ENCODE measurements at places on chromosomes 6 and 20.
A peak's percentile ranks its signal among the peaks of the same experiment; 100 is the strongest.

- peaks cover under 1% of the 10 kb centered on the region for H3K4me1 ChIP-seq
- H3K36me3 ChIP-seq, result no peaks in the 10 kb centered on the region
- DNase-seq, result no peak
- H3K4me3 ChIP-seq, result no peak within 1 kb of the TSS
- no peaks in the 10 kb centered on the region for H3K27me3 ChIP-seq
- no peak within 1 kb of the TSS for H3K27ac ChIP-seq
Observed at GRCh38 chr6:35141007-35141655, at the start of gene TCP11. Gene TCP11, minus strand, starts transcription at chr6:35141339. Its CDS starts 469 bp downstream, at chr6:35140870.

GRCh38 chr6:149273318-149273717, 44.2 kb upstream of the TAB2 start:
- H3K27ac ChIP-seq, result no peak overlapping the region
- no peaks in the 10 kb centered on the region for H3K27me3 ChIP-seq
- H3K4me1 ChIP-seq, result peaks cover 6% of the 10 kb centered on the region
- no peak overlapping the region for H3K4me3 ChIP-seq
- DNase-seq, result no peak

GRCh38 chr6:123589317-123589716, 47.4 kb downstream of the TRDN start:
- peaks cover 11% of the 10 kb centered on the region for H3K4me1 ChIP-seq
- H3K36me3 ChIP-seq, result no peaks in the 10 kb centered on the region
- H3K27me3 ChIP-seq, result no peaks in the 10 kb centered on the region
- no peak overlapping the region for H3K27ac ChIP-seq

GRCh38 chr20:1377984-1378734, 14.7 kb downstream of the FKBP1A start:
- H3K27me3 ChIP-seq, result no peaks in the 10 kb centered on the region
- peaks cover 3% of the 10 kb centered on the region for H3K4me1 ChIP-seq
- H3K36me3 ChIP-seq, result peaks cover under 1% of the 10 kb centered on the region
- no peak overlapping the region for H3K27ac ChIP-seq
- H3K4me3 ChIP-seq, result no peak overlapping the region
- DNase-seq, result no peak

GRCh38 chr20:62179162-62179504, 3.7 kb upstream of the MTG2 start:
- no peaks in the 10 kb centered on the region for H3K27me3 ChIP-seq
- H3K36me3 ChIP-seq, result peaks cover 15% of the 10 kb centered on the region
- peaks cover 10% of the 10 kb centered on the region for H3K4me1 ChIP-seq
- H3K27ac ChIP-seq, result no peak overlapping the region

GRCh38 chr6:159066483-159066882, 21.7 kb upstream of the TAGAP start:
- H3K36me3 ChIP-seq, result no peaks in the 10 kb centered on the region
- no peak for DNase-seq
- no peak overlapping the region for H3K27ac ChIP-seq
- peaks cover 4% of the 10 kb centered on the region for H3K27me3 ChIP-seq
- H3K4me1 ChIP-seq, result no peaks in the 10 kb centered on the region
- no peak overlapping the region for H3K4me3 ChIP-seq

- no peak overlapping the region for H3K4me3 ChIP-seq
- H3K27me3 ChIP-seq, result no peaks in the 10 kb centered on the region
- no peaks in the 10 kb centered on the region for H3K4me1 ChIP-seq
- no peaks in the 10 kb centered on the region for H3K36me3 ChIP-seq
- DNase-seq, result no peak
- no peak overlapping the region for H3K27ac ChIP-seq
Observed at GRCh38 chr20:39745380-39745779, 783.2 kb downstream of the DHX35 start.

DNA sequence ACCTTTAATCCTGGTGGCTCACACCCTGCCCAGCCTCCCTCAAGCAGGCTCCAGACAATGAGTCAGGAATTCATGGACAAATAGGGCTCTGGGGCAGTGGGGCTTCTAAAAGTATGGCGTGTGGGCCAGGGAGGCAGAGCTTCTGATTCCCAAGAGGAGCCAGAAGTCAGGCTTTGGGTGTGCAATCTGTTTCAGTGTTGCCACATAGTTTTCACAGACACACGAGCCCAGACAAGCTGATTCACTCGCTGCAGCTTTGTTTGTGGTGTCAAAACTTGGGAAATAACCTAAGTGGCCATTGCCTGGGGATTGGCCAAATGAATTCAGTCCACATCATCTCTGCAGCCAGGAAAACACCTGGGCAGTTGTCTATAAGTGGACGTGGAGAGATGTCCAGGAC, 9.2 kb downstream of the PEDS1 start:
- H3K27me3 ChIP-seq, result no peaks in the 10 kb centered on the region
- peaks cover 10% of the 10 kb centered on the region for H3K36me3 ChIP-seq
- peak; percentile 98 for DNase-seq
- no peak overlapping the region for H3K4me3 ChIP-seq

DNA sequence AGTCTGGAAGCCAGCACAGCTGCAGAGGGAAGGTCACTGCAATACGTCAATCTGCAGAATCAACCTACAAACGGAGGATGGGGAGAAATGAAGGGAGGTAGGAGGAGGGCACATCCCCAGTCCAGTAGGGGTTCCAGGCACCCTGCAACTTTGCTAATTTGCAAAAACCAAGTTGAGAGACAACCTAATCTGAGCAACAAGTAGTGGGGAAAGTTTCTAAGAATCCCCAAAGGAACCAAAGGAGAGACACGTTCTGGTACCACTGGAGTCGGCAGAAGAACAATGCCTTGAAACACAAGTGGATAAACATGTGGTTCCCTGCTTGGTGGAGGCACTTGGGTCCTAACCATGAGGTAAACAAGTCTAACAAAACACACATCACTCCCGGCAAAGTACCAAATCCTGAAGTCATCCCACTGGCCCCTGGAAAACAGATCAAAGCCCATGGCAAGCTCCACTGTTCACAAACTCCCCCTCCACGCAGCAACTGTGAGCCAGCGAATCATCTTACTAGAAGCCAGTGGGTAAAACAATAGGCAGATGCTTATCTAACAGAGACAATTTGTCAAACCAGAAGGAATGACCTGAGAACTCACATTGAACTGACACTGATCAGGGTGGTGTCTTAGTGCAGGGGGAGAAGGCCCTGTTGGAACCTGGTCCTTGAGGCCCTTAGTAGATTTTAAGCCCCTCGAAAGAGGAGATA, 4.7 kb downstream of the MRPS18A start:
- H3K27ac ChIP-seq, result no peak overlapping the region
- H3K27me3 ChIP-seq, result no peaks in the 10 kb centered on the region
- no peak overlapping the region for H3K4me3 ChIP-seq
- H3K4me1 ChIP-seq, result peaks cover 9% of the 10 kb centered on the region
- DNase-seq, result no peak
- H3K36me3 ChIP-seq, result peaks cover 4% of the 10 kb centered on the region

GRCh38 chr6:57147955-57148858, 23.9 kb upstream of the BAG2 start:
- H3K4me3 ChIP-seq, result no peak overlapping the region
- H3K27ac ChIP-seq, result no peak overlapping the region
- no peaks in the 10 kb centered on the region for H3K27me3 ChIP-seq

- DNase-seq, result no peak
- no peak overlapping the region for H3K4me3 ChIP-seq
- H3K36me3 ChIP-seq, result no peaks in the 10 kb centered on the region
- no peaks in the 10 kb centered on the region for H3K4me1 ChIP-seq
Observed at GRCh38 chr6:148814082-148814790, 67.4 kb downstream of the UST start.

DNA sequence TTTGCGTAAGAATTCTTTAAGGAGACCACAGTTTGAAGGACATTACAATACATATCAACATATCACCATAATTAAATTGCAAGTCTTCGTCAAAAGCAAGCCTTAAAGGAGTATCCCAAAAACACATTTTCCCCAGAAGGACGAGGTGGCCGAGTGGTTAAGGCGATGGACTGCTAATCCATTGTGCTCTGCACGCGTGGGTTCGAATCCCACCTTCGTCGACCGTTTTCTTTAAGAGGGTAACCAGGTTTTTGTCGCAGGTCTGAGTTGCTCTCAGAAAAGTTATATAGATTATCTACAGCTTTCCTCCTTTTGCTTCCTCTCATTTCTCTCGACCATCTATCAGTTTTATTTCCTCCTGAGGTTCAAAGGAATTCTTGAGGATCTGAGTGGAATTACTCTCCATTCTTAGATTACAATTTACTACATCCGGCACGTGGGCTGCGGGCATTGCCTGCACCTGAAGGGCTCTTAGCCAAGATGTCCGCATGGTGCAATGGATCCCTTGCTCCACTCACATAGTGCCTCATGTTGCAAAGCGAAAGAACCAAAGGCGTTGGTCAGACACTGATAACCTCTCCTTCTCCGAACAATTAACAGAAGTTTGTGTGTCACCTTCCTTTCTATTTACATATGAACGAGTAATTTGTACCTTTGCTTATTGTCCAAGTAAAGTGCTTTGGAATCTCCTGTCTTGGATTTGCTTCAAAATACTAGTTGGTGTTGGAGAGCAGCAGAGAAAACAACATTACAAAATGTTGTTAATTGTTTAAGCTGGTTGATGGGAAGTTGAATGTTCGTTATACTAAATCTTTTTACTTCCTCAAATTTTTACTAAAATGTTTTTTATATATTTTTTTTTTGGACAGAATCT, 14.0 kb downstream of the POM121L2 start:
- peak; percentile 52 for DNase-seq
- no peaks in the 10 kb centered on the region for H3K36me3 ChIP-seq
- H3K27ac ChIP-seq, result no peak overlapping the region
- peaks cover 59% of the 10 kb centered on the region for H3K27me3 ChIP-seq
- no peak overlapping the region for H3K4me3 ChIP-seq

- H3K4me3 ChIP-seq, result no peak overlapping the region
- H3K27ac ChIP-seq, result no peak overlapping the region
- no peak for DNase-seq
- no peaks in the 10 kb centered on the region for H3K27me3 ChIP-seq
Observed at GRCh38 chr6:25743868-25744267, 10.7 kb upstream of the SLC17A4 start.

DNA sequence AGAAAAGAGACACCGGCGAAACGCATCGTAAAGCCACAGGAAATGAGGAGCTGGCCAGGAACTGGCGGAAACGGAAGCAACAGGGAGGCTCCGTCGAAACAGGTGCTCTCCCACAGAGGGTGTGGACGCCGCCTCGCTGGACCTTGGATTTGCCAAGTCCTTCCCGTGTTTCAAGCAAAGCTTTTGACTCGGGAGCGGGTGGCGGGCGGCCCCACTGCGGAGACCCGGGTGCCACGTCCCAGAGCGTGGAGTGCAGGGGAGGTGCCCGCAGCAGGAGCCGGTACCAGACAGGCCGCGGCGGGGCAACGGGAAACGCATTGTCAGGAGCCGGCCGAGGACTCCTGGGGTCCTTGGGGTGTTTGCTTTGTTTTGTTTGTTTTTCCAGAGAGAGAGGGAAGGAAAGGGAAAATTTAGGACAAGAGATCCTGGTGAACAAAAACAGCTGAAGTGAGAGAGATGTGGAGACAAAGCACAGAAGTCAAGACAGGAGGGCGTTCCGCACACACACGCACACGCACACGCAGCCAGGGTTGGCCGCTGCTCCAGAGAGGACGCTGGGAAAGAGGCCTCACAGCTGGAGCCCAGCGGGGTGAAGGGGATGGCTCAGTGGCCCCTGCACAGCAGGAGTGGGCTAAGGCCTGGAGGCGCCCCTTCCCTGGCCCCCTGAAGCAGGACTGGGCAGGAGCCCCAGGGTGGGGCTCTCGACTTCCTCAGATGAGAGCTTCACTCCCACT, 50.9 kb upstream of the CHRNA4 start:
- no peaks in the 10 kb centered on the region for H3K27me3 ChIP-seq
- no peak overlapping the region for H3K27ac ChIP-seq
- no peaks in the 10 kb centered on the region for H3K36me3 ChIP-seq
- DNase-seq, result no peak
- no peaks in the 10 kb centered on the region for H3K4me1 ChIP-seq

DNA sequence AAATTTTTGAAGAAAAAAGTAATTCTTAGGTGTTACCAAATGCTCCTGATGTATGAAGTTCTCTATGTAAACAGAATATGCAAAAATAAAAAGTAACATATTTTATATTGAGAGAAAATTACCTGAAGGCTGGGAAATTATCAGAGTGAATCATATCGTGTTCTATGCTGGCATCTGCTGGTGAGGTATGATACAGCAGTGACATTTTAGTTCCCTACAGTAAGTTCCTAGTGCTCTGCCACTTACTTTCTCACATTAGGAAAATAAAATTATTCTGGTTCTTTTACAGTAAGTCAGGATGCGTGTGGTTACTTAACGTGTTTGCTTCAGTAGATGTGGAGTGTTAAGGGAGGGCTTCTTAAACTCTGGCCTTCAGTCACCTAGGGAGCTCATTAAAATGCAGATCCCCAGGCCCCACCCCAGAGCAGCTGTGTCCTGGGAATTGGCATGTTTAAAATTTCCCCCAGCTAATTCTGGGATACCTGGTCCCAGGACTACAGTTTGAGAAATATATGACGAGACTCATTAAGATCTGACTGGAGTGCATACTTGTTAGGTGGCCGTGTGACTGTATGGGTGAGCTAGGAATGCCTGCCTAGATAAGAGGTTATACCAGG, 3.2 kb downstream of the ACTR5 start:
- no peak overlapping the region for H3K4me3 ChIP-seq
- H3K27ac ChIP-seq, result no peak overlapping the region
- H3K27me3 ChIP-seq, result no peaks in the 10 kb centered on the region

DNA sequence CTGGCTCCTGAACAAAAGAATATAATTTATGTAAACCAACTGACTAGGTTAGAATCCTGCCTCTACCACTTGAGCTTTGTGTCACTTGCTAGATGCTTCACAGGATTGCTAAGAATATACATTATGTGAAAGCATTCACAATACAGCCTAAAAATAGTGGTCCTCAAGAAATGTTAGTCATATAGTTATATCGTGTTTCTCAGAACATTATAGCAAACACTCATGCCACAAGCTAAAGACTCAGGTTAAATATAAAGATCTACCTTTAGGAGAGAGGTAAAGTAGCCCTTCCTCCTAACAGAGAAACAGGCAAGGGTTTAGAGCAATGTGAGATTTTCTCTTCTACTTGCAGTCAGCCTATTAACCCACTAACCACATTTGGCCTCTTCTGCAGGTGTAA, 17.8 kb upstream of the ALDH8A1 start:
- peaks cover 11% of the 10 kb centered on the region for H3K36me3 ChIP-seq
- no peak for DNase-seq
- H3K27me3 ChIP-seq, result no peaks in the 10 kb centered on the region
- H3K4me1 ChIP-seq, result no peaks in the 10 kb centered on the region
- H3K27ac ChIP-seq, result no peak overlapping the region
- H3K4me3 ChIP-seq, result no peak overlapping the region

DNA sequence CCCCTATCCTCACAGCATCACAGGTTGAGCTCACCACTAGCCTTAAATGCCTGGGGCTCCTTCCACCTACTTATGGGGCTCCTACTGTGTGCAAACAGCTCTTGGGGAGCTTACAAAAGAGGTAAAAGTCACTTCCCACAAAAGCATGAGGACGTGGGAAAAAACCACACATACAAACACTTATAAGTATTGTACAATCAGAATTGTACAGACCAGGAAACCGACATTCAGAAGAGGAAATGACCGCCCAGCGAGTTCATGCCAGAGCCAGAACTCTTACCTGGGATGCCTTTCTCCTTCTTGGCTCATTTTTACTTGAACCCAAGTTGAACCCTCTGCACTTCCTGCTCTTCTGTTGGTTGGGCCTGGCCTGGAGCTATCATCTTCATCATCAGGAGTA, 6.3 kb upstream of the PPP1R16B start:
- no peak overlapping the region for H3K27ac ChIP-seq
- H3K27me3 ChIP-seq, result no peaks in the 10 kb centered on the region
- no peaks in the 10 kb centered on the region for H3K4me1 ChIP-seq
- DNase-seq, result no peak
- no peaks in the 10 kb centered on the region for H3K36me3 ChIP-seq
